ENCODE measurements at places on chromosomes 7 and 10.

DNA sequence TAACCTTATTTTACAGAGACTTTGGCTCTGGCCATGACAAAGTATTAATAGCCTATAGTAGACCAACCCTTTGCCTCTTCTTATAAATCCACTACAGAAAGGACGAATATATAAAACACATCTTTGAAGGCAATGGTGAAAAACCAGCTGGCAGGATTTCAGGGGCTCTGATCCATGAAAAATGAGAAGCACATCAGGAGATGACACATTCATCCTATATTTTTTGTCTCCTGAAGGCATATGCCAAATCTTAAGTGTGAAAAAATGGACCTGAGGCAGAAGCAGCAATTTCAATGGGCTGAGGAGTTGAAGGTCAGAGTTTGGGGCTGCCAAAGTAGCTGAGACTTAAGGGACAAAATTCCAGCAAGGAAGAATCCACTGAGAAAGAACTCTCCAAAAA lies 14.4 kb downstream of the RNF216 start:
- no peak for DNase-seq

DNA sequence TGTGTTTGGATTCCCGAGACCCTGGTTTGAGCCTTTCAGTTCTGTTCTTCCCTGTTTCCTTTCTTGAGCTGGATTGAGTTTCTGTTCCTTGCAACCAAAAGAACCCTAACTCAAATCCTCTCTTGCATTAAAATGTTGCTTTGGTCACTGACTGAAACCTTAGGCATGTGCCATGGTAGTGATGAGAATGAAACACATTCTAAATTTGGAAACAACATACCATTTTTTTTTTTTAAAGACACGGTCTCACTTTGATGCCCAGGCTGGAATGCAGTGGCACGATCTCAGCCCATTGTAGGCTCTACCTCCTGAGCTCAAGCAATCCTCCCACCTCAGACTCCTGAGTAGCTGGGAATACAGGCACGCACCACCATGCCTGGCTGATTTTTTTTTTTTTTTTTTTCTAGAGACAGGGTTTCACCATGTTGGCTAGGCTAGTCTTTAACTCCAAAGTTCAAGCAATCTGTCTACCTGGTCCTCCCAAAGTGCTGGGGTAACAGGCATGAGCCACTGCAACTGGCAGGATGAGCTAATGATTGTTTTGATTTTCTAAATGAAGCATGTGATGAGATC lies 8.4 kb downstream of the THAP5 start:
- DNase-seq = no peak

DNA sequence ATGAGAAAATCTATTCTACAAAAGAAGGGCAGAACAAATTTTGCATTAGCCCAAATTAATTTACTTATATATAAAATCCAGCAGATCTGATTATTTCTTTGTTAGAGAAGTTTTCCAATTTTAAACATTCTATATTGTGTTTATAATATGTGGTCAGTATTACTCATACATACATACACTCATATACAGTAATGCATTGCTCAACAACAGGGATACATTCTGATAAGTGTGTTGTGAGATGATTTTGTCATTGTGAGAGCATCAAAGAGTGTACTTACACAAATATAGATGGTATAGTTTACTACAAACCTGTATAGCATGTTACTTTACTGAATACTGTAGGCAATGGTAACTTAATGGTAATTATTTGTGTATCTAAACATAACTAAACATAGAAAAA lies 239.6 kb upstream of the ETV1 start:
- no peak for DNase-seq

- no peak for DNase-seq
Measured at GRCh38 chr10:78812571-78813318, 256.0 kb upstream of the ZMIZ1 start.

- no peak for DNase-seq
Measured at GRCh38 chr7:118452128-118452527, 227.6 kb downstream of the ANKRD7 start.

- DNase-seq = no peak
Measured at GRCh38 chr10:104492329-104492940, 138.8 kb downstream of the CFAP58 start.

GRCh38 chr10:88820748-88821401 lies 18.3 kb downstream of the LIPM start:
- DNase-seq = no peak

DNA sequence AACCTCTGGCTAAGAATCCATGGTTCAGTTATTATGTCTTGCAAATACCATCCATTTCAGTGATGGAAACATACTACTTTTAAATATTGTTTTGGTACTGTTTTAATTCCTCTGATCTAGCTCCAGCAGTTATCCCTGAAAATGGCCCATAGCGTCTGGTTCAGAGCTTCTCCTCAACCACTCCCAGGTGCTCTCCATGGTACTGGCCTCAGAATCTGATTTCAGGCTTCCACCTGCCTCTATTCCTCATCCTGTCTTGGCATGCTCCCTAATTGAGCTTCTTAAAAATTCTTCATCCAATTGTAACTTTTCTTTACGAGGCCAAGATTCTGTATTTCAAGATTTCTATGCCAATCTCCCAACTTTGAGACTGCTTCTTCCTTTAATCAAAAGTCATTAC lies 236.3 kb downstream of the HTR7 start:
- DNase-seq = no peak

DNA sequence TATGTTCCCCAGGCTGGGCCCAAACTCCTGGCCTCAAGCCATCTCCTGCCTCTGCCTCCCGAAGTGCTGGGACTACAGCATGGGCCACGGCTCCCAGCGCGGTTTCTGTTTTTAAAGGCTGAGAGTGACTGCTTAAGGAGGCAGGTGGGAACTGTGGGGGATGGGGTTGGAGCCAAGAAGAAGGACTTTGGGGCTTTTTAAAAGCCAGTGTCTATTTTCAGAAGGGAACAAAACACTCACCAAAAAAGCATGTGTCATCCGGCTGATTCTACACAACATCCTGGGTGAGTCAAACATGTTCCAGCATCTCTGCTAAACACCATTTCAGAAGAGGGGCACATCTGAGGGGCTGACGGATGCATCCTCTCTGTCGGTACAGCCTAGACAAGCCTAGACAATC lies 824.5 kb downstream of the TYW1 start:
- DNase-seq = no peak
